ENCODE measurements at places on chromosomes 4 and X.

DNA sequence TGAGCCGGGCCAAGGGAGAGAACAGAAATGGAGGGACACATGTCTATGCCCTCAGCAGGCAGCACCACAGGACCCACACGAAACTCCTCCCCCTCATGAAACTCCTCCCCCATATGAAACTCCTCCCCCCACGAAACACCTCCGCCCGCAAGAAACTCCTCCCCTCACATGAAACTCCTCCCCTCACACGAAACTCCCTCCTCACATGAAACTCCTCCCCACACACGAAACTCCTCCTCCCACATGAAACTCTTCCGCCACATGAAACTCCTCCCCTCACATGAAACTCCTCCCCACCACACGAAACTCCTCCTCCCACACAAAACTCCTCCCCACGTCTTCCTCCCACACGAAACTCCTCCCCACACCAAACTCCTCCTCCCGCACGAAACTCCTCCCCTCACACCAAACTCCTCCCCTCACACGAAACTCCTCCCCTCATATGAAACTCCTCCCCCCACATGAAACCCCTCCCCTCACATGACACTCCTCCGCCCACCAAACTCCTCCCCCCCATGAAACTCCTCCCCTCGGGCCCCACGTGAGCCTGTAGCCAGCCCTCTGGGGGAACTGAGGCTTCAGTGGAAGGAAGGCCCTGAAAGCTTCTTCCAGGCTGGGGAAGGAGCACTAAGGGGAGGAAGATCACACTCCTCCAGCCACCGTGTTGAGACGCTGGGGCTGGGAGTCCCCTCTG is 15.2 kb downstream of the ADRA2C start:
- no peak for DNase-seq

- no peak for DNase-seq
Observed at GRCh38 chr4:57710053-57710452, 599.9 kb upstream of the IGFBP7 start.

DNA sequence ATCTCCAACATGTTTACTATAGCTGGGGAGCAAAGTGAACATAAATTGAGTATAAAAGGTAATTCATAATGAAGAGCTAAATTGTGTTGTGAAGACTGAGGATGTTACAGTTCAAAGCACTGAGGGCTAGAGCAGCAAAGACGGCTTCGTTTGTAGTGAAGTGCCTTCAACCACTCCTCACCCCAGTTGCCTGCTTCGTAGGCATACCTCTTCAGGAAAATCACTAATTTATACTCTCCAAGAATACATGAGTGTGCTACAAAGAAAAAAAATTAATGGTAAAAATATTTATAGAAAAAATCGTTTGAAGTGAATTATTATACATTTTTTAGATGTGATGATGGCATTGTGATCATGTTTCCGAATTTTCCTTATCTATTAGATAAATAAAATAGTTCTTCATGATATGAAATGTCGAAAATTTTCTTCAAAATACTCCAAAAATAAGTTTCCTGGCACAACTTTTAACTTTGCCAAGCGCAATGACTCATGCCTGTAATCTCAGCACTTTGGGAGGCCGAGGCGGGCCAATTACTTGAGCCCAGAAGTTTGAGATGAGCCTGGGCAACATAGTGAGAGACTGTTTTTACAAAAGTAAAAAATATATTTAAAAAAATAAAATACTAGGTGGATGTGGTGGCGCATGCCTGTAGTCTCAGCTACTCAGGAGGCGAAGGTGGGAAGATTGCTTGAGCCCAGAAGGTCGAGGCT is 41.6 kb downstream of the ZFP42 start:
- no peak for DNase-seq

DNA sequence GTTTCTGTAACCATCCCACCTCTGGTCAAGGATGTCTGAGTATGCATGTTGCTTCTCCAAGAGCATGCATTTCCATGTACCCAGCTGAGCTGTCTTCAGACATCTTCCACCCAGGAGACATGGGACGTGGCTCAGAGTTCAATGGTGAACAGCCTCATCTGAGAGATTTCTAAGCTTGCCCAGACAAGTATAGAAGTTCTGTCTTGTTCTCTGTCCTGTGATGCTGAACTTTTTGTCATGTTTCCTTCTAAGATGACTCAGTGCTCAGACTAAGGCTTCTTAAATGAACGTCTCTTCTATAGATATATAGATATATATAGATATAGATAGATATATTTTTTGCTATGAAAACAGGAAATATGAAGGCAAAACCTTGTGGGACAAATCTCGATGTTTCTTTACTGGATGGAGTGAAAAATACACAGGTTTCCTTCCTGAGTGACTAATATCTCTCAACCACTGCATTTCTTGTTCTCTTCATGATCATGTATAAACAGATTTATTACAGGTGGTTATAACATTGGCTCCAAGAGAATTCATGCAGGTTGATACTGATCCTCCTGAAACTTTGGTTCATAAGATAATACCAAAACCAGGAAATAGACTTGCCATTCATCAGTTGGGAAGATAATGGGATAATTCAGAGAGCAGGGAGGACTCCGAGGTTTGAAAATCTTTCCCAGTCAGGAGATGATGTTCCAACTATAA is 168.2 kb downstream of the ZNF518B start:
- DNase-seq = no peak

GRCh38 chr4:105225500-105225899 is 78.8 kb downstream of the TET2 start:
- DNase-seq = no peak
